ENCODE measurements at places on chromosomes 1 and 21. TPM values are rescaled to one million over a fixed set of nuclear protein-coding genes. Genes with fewer than 3 reads are reported as not detected.

The PDE9A gene
- polyA plus RNA-seq = not detected

The GUCA2A gene
- polyA plus RNA-seq = not detected

The AKIRIN1 gene
- 85.1 TPM for polyA plus RNA-seq

The CYP4A22 gene
- polyA plus RNA-seq = not detected

The NR5A2 gene
- polyA plus RNA-seq = 0.30 TPM

The KRTAP10-8 gene
- not detected for polyA plus RNA-seq

The COL24A1 gene
- polyA plus RNA-seq = 0.04 TPM

The GJA4 gene
- not detected for polyA plus RNA-seq

The HOOK1 gene
- not detected for polyA plus RNA-seq

GRCh38 chr21:19759836-19760235, 1238.4 kb upstream of the NCAM2 start:
- DNase-seq = no peak

- DNase-seq = no peak
Observed at GRCh38 chr21:42025376-42026081, 15.4 kb upstream of the ZBTB21 start.

GRCh38 chr1:5447503-5447960, 544.7 kb downstream of the NPHP4 start:
- DNase-seq = no peak

DNA sequence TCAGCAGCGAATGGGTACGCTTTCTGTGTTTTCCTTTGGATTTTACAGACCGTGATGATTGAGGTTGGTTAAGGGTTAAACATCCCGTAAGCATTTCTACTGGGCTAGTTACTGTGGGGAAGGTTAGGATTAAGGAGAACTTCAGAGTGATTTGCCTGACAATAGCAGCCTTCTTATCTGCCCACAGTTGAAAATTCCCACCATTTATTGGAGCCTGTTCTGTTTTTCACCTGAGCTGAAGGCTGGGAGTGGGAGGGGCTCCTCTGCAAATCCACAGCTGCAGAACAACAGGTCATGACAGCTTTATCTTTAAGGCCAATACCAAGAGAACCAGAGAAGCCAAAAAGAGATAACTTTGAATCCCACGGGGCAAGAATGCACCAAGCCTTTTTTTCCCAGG, 168.6 kb downstream of the KAZN start:
- DNase-seq = peak; percentile 44

DNA sequence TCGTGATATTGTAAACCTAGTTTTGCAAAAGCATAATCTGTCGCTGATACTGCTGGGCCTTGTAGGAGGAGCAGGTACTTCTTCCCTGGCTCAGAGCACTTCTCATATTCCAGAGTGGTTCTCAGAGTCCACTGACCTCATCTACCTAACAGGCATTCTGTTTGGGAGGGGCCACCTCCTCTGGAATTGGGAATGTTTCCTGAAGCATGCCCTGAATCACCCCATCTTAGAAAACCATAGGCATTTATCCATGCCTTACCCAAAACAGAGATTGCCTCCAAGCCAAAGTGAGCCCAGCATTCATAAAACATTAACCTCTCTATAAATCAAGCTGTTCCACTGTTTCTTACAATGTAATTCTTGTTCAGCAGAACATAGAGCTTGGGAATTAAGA, 35.1 kb downstream of the SLC44A3 start:
- DNase-seq = no peak

DNA sequence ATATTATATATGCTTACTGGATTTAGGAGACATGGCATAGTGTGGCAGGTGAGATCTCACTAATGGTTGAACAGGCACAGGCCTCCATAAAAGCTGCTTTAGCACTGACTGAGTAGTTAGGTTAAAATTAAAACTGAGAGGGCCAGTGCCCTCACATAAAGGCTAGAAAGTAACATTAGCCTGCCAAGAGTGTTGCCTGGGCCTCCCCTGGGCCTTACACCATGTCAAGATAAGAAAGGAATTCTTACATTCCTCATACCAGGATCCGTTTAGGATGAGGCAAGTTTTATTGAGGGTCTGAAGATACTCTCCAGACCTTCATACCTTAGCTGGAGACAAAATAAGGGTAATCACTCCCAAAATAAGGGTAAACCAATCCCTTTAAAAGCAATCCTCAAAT, 1011.8 kb downstream of the PLA2G4A start:
- DNase-seq = no peak

DNA sequence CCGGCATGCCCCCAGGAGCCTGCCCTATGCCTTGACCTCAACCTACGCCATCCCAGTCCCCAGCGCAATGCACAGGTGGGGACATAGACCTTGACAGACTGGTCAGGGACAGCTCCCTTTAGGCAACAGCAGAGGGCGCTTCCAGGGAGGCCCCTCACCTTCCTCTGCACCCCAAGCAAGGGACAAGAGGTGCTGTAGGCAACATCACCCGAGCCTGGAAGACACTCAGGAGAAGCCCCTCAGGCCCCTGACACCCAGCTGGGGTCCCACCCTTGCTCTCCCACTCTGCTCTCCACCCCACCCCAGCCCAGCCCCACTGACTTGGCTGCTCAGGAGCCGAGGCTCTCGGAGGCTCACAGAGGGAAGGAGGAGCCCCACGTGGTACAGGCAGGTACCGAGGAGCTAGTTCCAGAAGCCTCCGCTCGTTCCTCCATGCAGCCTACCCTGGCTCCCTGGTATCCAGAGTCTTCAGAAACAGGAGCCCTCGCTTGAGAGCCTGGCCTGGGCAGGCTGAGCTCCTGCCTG, 2.4 kb upstream of the WNT3A start:
- DNase-seq = peak; percentile 68

GRCh38 chr1:232166942-232167341, 463.0 kb downstream of the SIPA1L2 start:
- no peak for DNase-seq

DNA sequence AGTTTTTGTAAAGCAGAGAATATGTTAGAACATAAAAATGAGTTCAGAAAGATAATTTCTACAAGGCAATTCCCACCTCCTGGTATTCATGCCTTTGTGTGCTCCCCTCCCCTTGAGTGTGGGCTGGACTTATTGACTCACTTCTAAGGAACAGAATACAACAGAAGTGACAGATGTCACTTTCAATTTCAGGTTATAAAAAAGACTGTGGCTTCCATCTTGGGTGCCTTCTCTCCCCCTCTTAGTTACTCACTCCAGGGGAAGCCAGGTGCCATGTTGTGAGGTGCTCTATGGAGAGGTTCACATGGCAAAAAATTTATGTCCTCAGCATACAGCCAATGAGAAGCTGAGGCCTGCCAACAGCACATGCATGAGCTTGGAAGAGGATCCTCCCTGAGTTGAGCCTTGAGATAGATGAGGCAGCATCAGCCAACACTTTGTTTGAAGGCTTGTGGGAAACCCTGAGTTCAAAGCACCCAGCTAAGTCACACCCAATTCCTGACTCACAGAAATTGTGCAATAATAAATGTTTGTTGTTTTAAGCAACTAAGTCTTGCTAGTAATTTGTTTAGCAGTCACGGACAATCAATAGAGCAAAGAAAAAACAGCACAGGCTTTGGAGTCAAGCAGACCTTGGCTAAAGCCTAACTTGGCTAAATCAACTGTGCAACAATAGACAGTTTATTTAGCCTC, 73.5 kb upstream of the NGF start:
- DNase-seq = no peak

DNA sequence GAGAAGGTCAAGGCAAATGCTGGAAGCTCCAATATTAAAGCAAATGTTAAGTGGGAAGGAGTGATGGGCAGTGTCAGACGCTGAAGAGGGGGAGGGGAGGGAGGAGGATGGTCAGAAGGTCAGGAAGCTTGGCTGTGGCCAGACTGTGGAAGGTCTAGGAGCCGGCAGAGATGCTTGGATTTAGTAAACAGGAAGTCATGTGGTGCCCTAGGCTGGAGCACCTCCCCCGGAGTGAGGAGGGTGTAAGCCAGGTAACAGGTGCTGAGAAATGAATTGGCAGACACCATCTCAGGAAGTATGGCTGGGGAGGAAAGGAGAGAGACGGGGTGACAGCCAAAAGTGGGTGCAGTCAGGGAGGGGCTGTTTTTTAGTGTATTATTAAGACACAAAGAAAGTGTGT, 17.7 kb downstream of the CSMD2 start:
- no peak for DNase-seq

- no peak for DNase-seq
Observed at GRCh38 chr1:192700834-192701271, 64.9 kb downstream of the RGS13 start.

DNA sequence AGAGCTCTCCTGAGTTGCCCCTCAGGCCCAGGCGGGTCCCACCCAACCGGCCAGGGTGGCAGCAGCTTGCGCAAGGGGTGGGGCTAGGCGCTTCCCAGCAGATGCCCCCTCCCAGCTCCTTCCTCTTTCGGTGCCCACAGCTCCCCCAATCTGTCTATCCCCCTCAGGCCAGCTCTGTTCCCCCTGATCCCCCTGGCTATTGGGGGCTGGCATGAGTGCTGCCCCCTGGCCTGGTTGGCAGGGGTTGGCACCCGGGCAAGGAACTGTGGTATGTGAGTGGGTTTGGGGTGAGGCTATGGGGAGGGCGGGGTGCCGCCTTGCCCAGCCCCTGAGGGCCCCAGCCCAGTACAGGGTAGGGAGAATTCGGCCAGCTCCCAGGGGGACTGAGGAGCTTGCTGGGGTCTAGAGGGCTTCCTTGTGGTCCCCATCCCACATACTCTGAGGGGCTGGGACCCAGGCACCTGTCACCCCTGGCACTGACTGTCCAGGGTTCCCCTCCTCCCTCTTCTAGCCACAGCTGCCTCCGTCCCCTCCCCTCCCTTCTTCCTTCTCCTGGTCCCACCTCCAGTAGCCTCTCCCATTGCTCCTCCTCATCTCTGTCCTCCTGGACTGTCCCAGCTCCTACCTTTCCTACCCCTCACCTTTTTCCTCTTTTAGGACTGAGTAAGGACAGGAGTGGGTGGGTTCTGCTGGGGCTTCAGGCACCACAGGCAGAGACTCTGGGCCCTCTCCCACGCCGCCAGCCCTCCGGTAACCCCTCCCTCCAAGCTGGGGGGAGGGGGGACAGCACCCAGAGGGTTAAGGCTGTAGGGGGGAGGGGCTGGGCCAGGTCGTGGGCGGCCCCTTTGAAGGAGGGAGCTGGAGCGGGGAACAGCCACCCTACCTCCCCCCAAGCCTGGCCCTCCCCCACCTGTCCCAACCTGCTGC, 5.7 kb downstream of the ZBTB7B start:
- peak; percentile 84 for DNase-seq

- no peak for DNase-seq
Observed at GRCh38 chr1:95058974-95059373, 13.8 kb downstream of the ALG14 start.

- no peak for DNase-seq
Observed at GRCh38 chr1:152110860-152111514, 4.3 kb downstream of the TCHH start.

- no peak for DNase-seq
Observed at GRCh38 chr1:183279835-183280234, 93.8 kb downstream of the LAMC2 start.

GRCh38 chr1:24516506-24516905, 13.9 kb downstream of the RCAN3 start:
- no peak for DNase-seq

DNA sequence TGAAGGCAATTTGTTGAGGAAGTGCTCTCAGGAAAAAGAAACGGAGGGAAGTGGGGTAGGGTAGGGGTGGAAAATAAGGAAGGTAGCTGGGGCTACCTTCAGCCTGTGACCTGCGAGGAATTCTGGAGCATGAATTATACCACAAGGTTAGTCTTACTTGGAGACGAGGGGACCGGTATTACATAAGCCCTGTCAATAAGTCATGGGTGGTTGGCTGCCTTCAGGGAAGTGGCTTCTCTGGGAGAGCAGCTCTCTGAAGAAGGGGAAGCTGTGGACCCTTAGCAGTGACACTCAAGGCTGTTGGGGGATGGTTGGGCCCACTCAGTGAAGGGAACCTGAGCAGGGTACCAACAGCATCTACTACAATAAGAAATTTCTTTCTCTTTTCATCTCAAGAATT, 111.3 kb downstream of the TNFSF18 start:
- no peak for DNase-seq

- no peak for DNase-seq
Observed at GRCh38 chr1:156931211-156931952, 10.9 kb downstream of the LRRC71 start.

GRCh38 chr1:64861611-64862010, 104.7 kb downstream of the JAK1 start:
- no peak for DNase-seq

- peak; percentile 73 for DNase-seq
Observed at GRCh38 chr1:23568608-23569383, 9.5 kb upstream of the ID3 start.

DNA sequence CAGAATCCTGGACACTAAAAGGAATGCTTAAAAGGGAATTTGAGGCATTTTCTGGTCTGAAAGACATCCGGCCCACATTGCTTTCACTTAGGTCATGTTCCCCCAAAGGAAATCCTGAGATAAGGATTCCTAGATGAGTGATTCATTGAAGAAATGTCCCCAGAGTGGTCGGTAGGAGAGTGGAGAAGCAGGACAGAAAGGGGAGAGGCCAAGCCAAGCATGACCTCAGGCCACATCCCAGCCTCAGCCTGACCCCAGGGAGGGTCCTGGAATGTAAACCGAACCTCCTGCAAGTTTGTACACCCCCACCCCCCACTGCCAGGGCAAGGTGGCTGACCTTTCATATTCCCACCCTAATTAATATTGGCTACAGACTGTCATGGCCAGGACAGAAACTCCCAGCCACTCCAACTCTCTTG, 16.6 kb downstream of the HIVEP3 start:
- DNase-seq = peak; percentile 22

- peak; percentile 45 for DNase-seq
Observed at GRCh38 chr1:219174460-219175211, 958 bp downstream of the LYPLAL1 start.

DNA sequence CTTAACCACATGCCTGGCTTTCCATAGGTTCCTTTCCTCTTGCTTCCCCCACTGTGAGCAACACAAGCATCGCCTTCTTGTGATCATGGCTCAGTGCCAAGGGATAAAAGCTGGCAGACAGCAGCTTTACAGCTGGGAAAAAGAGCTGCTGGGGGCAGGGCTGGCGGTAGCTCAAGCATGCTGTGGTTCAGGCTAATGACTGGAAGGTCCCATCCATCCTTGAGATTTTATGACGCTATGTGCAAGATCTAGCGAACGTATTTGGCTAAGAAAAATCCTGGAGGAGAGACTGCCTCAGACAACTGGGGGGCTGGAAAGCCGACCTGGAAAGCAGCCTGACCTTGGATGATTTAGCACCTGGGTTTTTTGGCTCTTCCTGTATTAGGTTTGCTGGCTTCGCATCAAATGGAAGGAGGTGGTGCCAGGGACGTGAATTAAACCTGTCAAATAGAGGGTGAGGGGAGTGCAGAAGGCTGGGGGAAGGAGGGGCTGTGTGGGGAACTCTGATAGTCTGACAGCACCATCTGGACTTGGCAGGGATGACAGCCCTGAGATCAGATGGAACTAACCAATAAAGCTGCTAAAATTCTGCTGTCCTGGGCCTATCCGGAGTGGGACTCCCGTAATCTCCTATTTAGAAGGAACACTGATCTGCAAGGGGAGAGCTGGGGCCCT, 34.8 kb downstream of the ZMYND12 start:
- no peak for DNase-seq

- DNase-seq = no peak
Observed at GRCh38 chr1:34073028-34073695, 91.9 kb downstream of the CSMD2 start.

DNA sequence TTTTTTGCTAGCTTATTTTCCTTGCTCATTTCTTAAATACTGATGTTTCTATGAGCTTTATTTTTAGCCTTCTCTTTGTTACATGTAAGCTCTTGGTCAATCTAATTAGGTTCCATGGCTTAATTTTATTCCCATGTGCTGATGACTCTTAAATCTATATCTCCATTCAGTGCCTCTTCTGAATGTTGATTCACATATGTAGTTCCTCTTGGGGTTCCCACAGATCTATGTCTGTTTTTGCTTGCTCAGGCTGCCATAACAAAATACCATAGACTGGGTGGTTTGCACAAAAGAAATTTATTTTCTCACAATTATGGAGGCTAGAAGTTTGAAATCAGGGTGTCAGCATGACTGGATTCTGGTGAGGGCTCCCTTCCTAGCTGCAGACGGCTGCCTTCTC, 58.3 kb upstream of the PLA2G4A start:
- no peak for DNase-seq

All from K562 (cell line).